Stimulated activated CD8-positive, alpha-beta memory T cell treated with anti-CD3 and anti-CD28 coated beads, Interleukin-2, amount 100 ng/mL, for 1 hour (primary cell): ENCODE measurements at places on chromosomes 5 and 9.

DNA sequence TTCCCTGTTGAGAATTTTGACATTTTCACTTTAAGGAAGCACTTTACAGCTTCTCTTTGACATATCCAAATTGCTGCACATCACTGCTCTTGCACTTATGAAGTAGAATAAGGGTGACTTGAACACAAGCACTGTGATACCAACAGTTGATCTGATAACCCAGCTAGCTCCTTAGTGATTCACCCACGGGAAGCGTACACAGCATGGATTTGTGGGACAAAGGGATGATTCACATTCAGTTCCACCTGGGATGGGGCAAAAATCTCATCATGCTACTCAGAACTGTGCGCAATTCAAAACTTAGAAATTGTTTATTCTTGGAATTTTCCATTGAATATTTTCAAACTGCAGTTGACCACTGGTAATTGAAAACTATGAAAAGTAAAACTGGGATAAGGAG, 1565.5 kb upstream of the CDH9 start:
- no peak for DNase-seq

- no peak for DNase-seq
These were observed 9.9 kb upstream of the PFDN1 start for GRCh38 chr5:140312791-140313189.

DNA sequence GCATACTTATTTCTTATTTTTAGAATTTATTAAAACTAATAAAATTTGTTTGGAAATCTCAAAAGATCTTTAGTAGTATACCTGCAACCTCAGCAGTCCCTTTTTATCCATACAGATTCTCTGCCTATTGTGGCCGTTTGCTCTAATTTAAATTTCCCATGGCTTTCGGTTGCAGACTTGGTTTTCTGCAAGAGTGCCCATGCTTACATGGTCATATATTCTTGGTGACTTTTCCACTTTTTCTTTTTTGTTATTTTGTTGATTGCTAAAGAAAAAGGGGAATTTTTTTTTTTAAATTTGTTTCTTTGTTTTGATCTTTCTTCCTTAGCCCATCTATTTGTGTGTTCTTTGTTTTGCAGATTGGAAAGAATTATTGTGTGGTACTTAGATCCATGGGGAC, 20.6 kb downstream of the ZCCHC7 start:
- DNase-seq = no peak

DNA sequence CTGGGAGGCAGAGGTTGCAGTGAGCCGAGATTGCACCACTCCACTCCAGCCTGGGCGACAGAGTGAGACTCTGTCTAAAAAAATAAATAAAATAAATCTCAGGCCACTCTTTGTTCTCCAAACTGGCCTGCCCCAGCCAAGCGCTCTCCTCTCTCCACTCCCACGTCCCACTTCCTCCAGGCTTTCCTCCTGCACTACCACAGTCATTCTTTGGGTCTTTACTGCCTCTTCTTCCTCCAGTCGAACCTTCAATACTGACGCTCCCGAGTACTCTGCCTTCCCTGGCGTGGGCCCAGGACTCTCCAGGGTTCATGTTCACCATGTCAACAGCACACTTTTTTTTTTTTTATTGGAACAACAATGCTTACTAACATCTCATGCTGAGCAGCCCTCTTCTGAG, 23.9 kb downstream of the RNF130 start:
- no peak for DNase-seq

GRCh38 chr9:21428235-21428634, 12.0 kb upstream of the IFNA1 start:
- no peak for DNase-seq

- no peak for DNase-seq
These were observed 48.8 kb downstream of the BARX1 start for GRCh38 chr9:93906195-93906880.

DNA sequence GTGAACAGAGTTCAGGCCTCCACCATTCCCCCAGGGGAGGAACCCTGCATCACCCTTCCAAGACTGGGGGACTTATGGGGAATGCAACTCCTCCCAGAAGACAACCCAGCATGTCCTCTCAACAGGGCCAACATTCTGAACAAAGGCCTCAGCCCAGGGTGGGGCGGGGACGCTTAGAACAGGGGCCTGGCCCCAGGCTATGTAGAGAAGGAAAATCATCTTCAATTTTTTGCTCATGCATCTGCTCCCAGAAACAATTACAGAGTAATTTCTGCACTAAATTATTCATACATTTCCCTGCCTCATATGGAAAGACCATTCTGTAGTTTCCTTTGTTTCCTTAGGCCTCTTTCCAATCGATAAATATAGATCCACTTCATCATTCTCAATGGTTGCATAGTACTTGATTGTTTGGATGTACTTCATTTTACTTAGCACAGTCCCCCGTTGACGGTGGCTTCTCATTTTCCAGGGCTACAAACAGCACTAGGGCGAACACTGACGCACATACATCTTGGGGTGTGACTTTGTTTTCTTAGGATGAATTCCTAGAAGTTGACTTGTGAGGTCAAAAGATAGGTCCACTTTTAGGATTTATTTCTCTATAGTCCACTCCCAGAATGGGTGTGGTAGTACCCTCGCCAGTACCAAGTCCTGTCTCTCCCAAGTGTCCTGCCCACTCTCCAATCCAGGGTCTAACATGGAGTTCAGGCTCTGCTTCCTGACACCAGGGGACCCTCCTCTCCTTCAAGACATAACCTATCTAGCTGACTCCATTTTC, 27.2 kb upstream of the SMU1 start:
- no peak for DNase-seq

DNA sequence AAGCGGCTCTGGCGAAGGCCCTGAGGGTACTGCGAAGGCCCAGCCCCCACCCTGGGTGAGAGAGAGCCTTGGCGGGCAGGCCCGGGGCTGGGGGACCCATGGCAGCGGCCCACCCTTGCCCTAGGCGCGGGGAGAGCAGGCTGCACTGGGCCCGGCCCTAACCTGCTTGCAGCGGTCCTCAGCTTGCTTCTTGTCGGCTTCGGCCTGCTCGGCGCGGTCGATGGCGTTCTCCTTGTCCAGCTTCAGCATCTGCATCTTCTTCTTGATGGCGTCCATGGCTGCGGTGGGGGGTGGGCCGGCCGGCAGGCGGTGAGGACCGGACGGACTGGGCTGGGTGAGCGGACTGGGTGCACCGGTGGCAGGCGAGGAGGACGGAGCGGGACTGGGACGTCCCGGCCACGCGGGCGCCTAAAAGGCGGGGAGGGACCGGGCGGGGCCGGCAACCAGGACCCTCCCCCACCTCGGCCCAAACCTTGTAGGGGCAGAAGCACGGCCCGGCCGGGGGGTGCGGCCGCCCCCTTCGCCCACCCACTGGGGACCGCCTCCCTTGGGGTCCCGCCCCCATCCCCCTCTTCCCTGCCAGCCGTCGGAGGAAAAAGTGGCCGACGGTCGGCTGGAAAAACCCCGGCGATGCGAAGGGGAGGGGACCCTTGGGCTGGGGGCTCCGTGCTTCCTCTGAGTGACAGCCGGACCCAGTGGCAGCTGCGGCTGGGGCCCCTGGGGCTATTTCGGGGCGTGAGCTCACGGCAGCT, at the start of gene TPM2:
Gene TPM2, minus strand, starts transcription at position 384 of the 752 bp plus-strand sequence. Its CDS starts 108 bp downstream, at position 276.
- DNase-seq = no peak

GRCh38 chr9:87002517-87002916, 55.2 kb upstream of the GAS1 start:
- no peak for DNase-seq

- no peak for DNase-seq
These were observed 62.9 kb upstream of the DMRTA1 start for GRCh38 chr9:22383718-22384117.

DNA sequence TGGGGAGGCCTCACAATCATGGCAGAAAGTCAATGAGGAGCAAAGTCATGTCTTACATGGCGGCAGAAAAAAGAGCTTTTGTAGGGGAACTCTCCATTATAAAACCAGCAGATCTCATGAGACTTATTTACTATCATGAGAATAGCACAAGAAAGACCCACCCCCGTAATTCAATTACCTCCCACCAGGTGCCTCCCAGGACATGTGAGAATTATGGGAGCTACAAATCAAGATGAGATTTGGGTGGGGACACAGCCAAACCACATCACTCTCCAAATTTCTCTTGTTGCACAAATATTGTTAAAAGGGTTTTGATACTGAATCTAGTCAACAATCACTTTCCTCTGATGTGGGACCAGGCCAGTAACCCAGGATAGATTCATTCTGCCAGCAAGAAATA, 1176.1 kb downstream of the CDH9 start:
- DNase-seq = no peak

DNA sequence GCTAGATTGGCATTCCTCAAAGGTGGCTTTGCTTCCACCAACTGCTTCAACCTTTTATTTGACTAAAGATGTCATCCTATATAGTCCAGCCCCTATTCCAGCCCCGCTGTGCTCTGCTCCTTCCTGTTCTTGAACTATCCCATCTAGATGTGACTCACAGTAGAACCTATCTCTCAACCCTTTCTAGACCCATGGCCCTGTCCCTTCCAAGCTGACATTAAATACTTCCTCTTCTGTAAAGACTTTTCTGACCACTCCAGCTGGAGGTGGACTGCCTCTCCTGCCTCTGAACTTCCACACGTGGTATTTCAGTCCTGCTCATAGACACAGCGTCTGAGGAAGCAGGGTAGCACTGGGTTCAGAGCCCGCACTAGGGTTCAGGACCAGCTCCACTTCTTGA, 32.4 kb downstream of the OSTF1 start:
- DNase-seq = no peak

GRCh38 chr9:16252616-16253015, 617.9 kb downstream of the BNC2 start:
- no peak for DNase-seq

GRCh38 chr5:60633341-60633740, 66.6 kb downstream of the DEPDC1B start:
- DNase-seq = no peak

DNA sequence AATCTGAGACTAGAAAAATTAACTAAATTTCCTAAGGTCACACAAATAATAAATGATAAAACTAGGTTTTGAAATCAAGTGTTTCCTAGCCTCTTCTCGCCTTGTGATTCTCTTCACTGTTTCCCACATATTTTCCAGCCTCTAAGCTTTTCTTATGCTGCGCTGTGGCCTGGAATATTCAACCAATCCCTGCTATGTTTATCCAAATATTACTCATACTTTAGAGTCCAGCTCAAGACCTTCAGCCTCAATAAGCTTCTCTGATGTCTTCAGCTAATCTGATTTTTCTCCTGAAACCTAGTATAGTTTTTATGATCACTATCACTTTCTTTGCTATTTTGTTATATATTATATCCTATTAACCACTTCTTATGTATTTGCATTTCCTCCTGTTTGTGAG, 303.1 kb upstream of the CDH6 start:
- DNase-seq = no peak

DNA sequence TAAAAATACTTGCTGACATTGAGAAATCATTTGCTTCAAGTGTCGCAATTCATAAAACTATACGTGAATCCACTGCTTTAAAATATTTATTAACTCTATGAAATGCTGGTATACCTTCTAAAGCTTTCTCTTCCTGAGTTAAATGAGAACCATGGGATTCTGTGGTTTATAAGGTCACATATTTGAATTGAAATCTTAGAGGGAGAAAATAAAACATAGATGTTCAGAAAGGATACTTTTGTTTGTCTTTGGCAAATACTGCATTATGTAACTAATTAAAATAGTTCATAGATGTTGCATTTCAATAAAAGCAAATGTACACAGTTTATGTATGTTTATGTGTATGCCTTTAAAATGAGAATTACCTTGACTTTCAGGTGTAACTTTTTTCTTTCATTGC, 250.1 kb downstream of the FAM170A start:
- no peak for DNase-seq

- DNase-seq = no peak
These were observed 240.0 kb upstream of the SLC24A2 start for GRCh38 chr9:20028849-20029231.

- no peak for DNase-seq
These were observed 13.4 kb downstream of the UBE2QL1 start for GRCh38 chr5:6461793-6462650.

GRCh38 chr9:27151693-27152404, 42.8 kb downstream of the TEK start:
- DNase-seq = no peak

GRCh38 chr5:92713335-92713743, 867.7 kb downstream of the NR2F1-AS1 start:
- no peak for DNase-seq

GRCh38 chr5:129094087-129094923, at the start of gene ISOC1:
Gene ISOC1 (plus strand): TSS chr5:129094749. CDS start chr5:129094767, 18 bp downstream.
- DNase-seq = peak; percentile 86

- DNase-seq = no peak
These were observed 12.6 kb downstream of the IRX2 start for GRCh38 chr5:2738700-2739359.

DNA sequence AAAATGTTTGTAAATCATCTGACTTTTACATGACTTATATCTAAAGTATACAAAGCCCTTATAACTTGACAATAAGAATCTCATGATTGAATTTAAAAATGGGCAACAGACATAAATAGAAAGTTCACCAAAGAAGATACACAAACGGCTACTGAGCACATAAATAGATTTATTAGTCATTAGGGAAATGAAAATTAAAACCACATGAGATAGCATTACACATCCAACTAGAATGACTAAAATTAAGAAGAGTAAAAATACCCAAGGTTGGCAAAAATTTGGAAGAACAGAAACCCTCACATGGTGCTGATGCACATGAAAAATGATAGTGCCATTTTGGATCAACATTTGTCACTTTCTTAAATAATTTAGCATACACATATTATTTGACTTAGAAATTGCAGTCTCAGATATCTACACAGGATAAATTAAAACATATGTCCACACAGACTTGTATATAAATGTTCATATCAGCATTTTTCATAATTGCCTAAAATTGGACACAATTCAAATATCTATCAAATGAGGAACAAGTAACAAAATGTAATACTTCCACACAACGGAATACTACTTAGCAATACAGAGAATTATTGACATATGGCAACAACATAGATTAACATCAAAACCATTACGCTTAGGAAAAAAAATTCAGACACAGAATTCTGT, 359.1 kb upstream of the DAB2 start:
- DNase-seq = no peak

- no peak for DNase-seq
These were observed 168.1 kb downstream of the KDM4C start for GRCh38 chr9:6925836-6926235.

DNA sequence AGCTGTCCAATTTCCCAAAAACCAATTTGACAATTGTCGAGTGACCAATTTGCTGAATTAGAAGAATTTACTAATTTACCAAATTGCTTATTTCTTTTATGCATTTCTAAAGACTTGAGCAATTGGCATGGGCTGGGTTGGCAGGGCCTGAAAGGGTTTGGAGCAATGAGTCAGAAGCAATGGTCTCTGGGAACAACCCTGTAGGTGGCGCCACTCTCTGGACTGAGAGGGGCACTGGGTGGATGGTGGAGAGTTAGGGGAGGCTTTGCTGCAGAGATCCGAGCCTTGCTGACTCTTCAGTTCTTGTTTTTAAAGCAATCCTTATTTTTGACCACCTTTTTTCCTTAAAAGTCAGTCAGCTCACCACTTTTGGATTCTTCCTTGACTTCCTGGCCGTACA, 71.5 kb upstream of the RPS23 start:
- no peak for DNase-seq

GRCh38 chr9:132846109-132846917, 31.8 kb downstream of the AK8 start:
- no peak for DNase-seq
